Adrenal gland (tissue), 19 donors: ENCODE measurements at places on chromosomes 2 and 18. TPM values are rescaled to one million over a fixed set of nuclear protein-coding genes. Genes with fewer than 3 reads are reported as not detected.

Gene MEP1B
- not detected for polyA plus RNA-seq

Gene SLC4A3
- polyA plus RNA-seq: 40.5 TPM

Gene BMP10
- polyA plus RNA-seq: not detected

Gene POTEI
- polyA plus RNA-seq: not detected

Gene ANO7
- polyA plus RNA-seq: 0.48 TPM

Gene DLX1
- polyA plus RNA-seq: 1.4 TPM

Gene RND3
- polyA plus RNA-seq: 37.7 TPM

Gene SLC35F6
- polyA plus RNA-seq: 23.7 TPM

Gene MDH1
- 239 TPM for polyA plus RNA-seq

Gene IL36A
- polyA plus RNA-seq: not detected

Gene KATNAL2
- 11.6 TPM for polyA plus RNA-seq

Gene GPR45
- not detected for polyA plus RNA-seq

Gene UGT1A3
- polyA plus RNA-seq: not detected

Gene CPLX4
- not detected for polyA plus RNA-seq

Gene SLC19A3
- 0.37 TPM for polyA plus RNA-seq

Gene PRKD3
- 15.3 TPM for polyA plus RNA-seq

Gene PLEK
- 12.2 TPM for polyA plus RNA-seq

Gene HES6
- polyA plus RNA-seq: 7.4 TPM

Gene QPCT
- 746 TPM for polyA plus RNA-seq

Gene ABCG8
- polyA plus RNA-seq: 0.11 TPM

Gene ALLC
- 2.8 TPM for polyA plus RNA-seq

Gene GYPC
- polyA plus RNA-seq: 187 TPM

Gene DYSF
- polyA plus RNA-seq: 5.7 TPM

Gene TRIM43
- not detected for polyA plus RNA-seq

Gene KCNS3
- 3.3 TPM for polyA plus RNA-seq

Gene GREB1
- 2.3 TPM for polyA plus RNA-seq

Gene RIT2
- polyA plus RNA-seq: 0.20 TPM

Gene KCNG3
- 0.40 TPM for polyA plus RNA-seq
